ENCODE measurements at places on chromosomes 2 and 18.

- DNase-seq = no peak
Observed at GRCh38 chr2:159266554-159266953, 19.9 kb downstream of the WDSUB1 start.

DNA sequence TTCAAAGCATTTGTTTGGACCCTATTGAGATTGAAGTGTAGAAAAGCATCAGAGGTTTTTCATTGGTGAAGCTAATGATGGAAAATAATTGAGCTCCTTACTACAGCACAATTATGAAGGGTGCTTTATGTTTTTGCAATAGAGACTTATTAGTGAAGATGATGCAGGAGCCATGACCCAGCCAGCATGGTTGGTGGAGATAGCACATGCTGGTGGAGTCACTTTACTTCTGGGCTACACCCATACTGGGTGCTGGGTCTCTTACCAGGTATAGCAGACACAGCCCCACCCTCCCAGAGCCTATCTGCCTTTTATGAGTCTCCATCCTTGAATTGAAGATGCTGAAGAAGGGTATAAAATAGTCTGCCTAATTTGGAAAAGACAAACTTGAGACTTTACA, 3.6 kb downstream of the ACP1 start:
- DNase-seq = no peak

DNA sequence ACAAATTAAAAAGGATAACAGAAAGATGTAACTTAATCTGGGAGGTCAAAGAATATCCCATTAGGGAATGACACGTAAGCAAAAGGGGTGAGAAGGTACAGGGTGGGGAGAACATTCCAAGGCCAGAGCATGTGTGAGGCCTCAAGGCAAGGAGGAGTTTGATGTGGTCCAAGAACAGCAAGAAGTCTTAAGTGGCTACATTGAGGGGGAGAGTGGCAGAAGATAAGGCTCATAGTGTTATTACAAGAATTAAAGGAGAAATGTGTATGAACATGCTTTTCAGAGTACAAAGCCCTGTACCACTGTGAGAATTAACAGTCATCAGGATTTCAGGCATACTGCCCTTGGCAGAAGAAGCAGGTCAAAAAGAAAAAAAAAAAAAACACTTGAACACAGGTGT, 174.4 kb upstream of the ERBB4 start:
- no peak for DNase-seq

GRCh38 chr2:112031473-112032223, 23.4 kb upstream of the TMEM87B start:
- DNase-seq = no peak

DNA sequence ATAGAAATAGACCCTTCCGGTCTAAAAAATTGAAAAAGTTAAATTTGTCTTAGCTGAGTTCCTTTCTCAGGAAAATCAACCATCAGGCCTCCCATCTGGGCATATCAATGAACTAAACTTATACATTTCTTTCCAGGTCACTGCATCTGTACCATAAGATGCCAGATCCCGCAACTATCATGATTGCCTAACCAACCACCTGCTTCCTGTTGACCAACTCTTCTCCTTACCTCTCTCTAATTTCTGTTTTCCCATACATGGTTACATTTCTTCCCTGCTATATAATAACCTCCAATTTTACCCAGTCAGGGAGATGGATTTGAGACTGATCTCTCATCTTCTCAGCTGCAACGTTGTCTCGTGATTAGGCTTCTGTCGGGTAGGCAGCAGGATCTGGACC, 228.7 kb downstream of the FSIP2 start:
- no peak for DNase-seq

DNA sequence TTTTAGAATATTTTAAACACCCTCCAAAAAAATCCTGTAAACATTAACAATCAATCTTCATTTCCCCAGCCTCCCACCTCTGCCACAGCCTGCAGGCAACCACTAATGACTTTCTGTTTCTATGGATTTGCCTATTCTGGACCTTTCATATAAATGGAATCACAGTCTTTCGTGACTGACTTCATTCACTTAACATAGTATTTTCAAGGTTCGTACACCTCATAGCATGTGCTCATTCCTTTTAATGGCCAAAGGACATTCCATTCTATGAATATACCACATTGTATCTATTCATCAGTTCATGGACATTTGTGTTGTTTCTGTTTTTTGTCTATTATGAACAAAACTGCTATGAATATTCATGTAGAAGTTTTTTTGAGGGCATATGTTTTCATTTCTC, 48.5 kb downstream of the NAT8 start:
- no peak for DNase-seq

- DNase-seq = peak; percentile 27
Observed at GRCh38 chr2:40554665-40555294, 102.9 kb upstream of the SLC8A1 start.

Data from AG08395 (cell line).